ENCODE measurements at places on chromosomes 11 and 22. TPM values are rescaled to one million over a fixed set of nuclear protein-coding genes. Genes with fewer than 3 reads are reported as not detected.

DNA sequence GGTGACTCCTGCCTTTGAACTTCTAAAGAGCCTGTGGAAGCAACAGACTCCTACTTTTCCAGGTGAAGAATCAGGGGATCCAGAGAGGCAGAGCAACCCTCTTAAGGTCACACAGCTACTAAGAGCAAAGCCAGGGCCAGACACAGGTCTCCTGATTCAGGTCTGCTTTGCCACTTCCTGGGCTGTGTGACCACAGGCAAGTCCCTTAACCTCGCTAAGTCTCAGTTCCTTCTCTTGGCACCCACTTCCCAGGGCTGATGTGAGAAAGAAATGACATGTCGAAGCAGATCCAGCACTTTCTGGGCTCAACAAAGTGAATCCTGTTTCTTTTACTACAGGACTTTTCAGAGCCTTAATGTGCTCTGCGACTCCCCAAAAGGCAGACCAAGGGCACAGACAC is 30.2 kb downstream of the UQCR10 start:
- no peak for DNase-seq

GRCh38 chr11:93251922-93252321 is 54.1 kb upstream of the SLC36A4 start:
- DNase-seq = no peak

DNA sequence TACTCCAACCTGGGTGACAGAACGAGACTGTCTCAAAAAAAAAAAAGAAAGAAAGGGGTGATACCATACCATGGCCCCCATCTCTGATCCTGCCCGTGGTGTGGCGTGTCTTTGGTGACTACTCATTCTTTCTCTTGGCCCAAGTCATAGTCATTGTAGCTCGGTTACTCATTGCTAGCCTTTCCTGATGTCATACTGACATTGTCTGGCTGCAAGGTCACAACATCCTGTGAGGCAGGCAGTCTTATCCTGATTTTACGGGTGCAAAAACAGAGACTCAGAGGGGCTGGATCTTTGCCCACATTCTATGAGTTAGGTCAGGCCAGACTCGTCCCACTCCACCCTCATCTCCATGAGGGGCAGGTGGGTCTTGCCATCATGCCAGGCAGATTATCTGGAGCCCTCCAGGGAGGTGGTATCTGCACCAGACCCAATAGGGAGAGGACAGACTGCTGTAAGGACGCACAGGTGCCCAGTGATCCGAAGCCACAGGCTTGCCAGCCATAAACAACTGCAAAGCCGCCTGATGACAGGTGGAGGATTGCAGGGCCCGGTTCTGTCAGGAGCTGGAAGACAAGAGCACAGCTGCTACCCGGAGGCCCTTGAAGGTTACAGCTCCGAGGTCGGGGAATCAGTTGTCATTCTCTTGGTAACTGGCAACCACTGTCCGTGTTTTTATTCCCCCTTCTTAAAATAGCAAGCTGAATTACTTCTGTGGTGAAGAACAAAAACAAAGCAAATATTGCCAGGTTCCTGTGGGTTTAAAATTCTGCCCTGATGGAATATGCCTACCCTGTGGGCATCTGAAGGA is 13.8 kb downstream of the TOM1 start:
- peak; percentile 90 for DNase-seq

GRCh38 chr11:130094614-130095013 is 24.9 kb downstream of the APLP2 start:
- no peak for DNase-seq

- DNase-seq = no peak
Observed at GRCh38 chr11:41997844-41998401, 538.5 kb upstream of the LRRC4C start.

- peak; percentile 20 for DNase-seq
Observed at GRCh38 chr22:37609240-37610152, 862 bp downstream of the GGA1 start.

- DNase-seq = peak; percentile 25
Observed at GRCh38 chr22:19800761-19801244, 40.2 kb downstream of the TBX1 start.

DNA sequence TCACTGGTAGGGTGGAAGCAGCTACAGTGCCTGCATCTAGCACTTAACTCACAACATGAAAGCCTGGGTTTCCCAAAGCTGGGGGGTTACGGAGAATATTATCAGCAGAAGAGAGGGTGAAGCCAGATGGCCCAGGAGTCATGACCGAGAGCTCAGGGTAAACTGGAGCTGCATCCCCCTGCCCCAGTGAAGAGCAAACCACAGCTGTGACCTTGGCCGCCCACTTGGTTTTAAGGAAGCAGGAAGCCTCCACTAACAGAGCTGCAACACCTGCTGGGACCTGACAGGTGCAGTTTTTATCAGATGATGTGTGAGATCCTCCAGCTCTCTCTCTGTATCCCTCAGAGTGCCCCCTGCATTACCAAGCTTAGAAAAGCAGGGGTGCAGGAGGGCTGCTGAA is 20.9 kb downstream of the TCP11L1 start:
- no peak for DNase-seq

GRCh38 chr11:122682464-122682863 is 26.9 kb downstream of the UBASH3B start:
- DNase-seq = no peak

DNA sequence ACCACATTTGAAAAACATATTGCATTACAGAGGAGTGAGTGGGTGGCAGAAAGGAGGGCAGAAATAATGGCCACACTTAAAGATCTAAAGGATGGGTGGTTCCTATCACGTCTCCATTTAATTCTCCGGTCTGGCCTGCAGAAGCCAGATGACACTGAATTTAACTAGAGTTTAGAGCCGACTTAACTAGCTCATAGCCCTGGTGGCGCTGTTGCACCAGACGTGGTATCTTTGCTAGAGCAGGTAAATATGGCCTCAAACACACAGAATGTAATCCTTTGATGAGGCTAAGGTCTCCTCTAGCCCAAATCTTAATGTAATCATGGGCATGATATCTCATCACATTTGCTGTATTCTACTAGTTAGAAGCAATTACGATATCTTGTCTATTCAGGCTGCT is 51.5 kb upstream of the GAL start:
- DNase-seq = peak; percentile 59

GRCh38 chr22:50482107-50483074 is 1.0 kb downstream of the ADM2 start:
- DNase-seq = no peak

DNA sequence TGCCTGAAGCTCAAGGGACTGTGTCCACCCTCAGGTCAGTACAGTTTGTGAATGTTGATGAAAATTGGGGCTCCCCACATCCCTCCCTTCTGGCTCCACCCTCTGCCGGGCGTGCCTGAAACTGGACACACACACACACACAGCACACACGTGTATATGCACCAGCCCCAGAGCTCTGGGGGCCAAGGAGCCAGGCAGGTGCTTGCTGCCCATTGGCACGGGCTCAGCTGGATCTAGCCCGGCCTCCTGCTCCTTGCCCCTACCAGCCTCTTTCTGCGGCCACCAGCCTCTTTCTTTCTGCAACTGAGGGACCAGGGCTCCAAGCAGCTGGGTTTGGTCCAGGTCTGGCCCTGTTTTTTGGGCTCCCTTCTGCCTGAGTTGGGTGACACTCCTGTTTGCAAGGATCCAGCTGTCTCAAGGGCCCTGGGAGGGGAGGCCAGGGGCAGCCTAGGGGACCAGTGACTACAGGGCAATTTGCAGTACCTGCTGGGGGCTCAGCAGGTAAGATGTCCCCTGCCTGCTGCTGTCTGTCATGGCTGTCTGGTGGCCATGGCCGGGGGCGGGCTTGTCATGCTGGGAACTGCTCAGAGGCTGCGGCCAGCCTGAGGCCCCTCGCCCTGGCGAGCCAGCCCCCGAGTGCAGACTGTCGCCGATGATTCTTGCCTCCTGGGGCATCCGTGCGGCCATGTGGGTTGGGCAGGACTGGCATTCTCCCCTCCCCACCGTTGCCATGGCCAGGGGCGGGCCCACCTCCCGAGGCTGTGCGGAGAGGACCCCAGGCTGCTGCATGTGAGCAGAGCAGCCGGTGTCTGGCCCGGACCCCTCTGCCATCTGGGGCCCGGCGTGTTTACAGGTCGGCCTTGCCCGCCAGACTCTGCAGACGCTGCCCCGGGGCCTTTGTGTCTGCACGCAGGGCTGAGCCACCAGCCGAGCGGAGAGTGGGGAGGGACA is 51.5 kb upstream of the PPARA start:
- DNase-seq = no peak

- no peak for DNase-seq
Observed at GRCh38 chr11:57409321-57410100, 17.4 kb downstream of the SLC43A3 start.

DNA sequence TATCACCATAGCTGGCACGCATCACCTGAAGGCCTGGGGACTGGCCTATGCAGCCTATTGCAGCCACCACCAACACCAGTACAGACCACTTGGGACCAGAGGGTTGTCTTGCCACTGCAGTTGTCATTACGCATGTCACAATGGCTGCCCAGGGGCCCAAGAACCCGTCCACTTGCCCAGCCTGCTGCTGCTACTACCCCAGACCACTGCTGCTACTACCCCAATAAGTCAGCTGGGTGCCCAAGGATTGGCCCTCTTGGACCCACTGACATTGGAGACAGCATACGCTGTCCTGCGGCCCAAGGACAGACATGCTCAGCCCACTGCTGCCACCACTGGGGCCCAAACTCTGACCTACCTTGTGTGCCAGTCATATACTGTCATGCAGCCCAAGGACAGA is 102.7 kb upstream of the OR9Q1 start:
- no peak for DNase-seq

- peak; percentile 37 for DNase-seq
Observed at GRCh38 chr11:35324981-35325380, 94.4 kb downstream of the SLC1A2 start.

DNA sequence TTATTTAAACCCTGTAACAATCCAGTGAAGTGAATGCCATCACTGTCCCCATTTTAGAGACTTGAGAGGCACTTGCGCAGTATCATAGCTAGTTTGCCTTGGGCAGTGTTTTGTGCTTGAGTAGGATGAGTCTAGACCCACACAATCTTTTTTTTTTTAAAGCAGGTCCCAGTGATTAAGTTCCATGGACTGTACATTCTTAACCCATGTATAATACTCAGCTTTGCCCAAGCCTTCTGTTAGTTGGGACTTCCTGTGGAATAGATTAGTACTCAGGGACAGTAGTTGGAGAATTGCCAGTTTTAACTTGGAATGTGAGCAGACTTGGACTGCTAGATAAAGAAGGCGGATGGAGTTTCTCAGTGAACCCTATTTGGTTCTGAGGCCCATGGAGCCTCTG is 108.6 kb upstream of the RASSF10 start:
- DNase-seq = peak; percentile 93

DNA sequence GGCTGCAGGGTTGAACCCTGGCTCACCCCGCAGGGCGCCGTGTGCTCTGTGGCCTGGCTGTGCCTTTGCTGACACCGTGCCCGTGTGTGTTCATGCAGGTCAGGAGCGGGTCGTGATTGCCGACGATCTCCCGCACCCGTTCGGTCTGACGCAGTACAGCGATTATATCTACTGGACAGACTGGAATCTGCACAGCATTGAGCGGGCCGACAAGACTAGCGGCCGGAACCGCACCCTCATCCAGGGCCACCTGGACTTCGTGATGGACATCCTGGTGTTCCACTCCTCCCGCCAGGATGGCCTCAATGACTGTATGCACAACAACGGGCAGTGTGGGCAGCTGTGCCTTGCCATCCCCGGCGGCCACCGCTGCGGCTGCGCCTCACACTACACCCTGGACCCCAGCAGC is 47.0 kb upstream of the PPP6R3 start:
- DNase-seq = no peak

DNA sequence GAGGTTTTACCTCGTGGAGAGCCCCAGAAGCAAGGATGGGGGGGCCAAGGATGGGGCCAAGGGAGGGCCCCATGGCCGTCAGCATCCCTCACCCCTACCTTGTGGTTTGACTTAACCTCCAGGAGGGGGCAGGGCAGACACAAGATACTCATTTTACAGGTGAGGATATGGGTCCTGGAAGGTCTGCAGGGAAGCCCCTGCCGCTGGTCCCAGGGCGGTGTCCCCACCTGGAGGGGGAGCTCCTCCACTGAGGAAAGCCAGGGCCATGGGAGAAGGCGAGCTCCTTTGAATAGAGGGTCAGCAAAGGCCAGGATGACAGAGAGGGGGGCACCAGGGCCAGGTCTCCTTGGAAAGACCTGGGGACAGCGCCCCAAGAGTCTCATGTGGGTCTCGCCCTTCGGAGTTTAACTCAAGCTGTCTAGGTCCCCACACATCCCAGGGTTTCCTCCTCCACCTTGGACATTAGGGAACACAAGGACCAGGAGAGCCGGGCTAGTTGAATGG is 5.9 kb upstream of the ADORA2A start:
- DNase-seq = no peak

GRCh38 chr22:44287121-44287693 is 25.5 kb downstream of the SHISAL1 start:
- no peak for DNase-seq

DNA sequence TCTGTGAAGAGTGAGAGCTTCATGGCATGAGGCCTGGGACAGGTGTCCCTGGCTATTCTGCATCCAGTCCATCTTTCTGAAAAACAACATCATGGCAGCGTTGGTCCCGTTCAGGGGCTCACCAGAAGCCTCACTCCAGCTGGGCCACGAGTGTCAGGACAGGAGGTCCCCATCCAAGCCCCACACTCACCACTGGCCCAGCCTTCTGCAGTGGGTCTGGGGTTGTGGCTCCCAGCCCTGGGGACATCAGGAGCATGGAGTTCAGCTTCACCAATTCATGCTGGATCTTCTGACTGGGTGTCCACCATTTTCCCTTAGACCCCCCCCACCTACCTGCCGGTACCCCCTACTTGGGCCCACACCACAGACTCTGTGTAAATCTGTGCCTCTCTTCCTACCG is 400.3 kb downstream of the BRD1 start:
- no peak for DNase-seq

DNA sequence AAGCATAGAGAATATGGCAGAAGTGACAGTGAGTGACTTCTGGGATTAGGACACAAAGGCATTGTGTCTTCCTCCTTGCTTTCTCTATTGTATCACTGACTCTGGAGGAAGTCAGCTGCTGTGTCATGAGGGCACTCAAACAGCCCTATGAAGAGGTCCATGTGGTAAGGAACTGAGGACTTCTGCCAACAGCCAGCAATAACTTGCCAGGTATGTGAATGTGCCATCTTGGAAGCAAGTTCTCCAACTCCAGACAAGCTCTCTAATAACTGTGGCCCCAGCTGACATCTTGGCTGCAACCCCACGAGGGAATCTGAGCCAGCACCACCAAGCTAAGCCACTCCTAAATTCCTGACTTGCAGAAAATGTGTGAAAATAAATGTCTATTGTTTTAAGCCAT is 83.6 kb upstream of the ZBED5 start:
- DNase-seq = peak; percentile 27

- no peak for DNase-seq
Observed at GRCh38 chr11:73386016-73386415, 9.8 kb downstream of the RELT start.

Gene OR8D1
- not detected for total RNA-seq

Gene LTO1
- total RNA-seq = 35.2 TPM

Gene CBL
- total RNA-seq = 4.0 TPM

Gene MS4A3
- not detected for total RNA-seq

Gene TEX12
- total RNA-seq = 0.36 TPM

Gene MYEOV
- total RNA-seq = 7.0 TPM

Data from fibroblast of the aortic adventitia (primary cell).